Left hindlimb (tissue), 1 donor: ENCODE measurements at places on chromosomes 11 and 22.

GRCh38 chr11:69592986-69593650 is 47.8 kb upstream of the CCND1 start:
- no peak for DNase-seq

- no peak for DNase-seq
These were observed at the start of gene DNHD1 for GRCh38 chr11:6497069-6497839. Gene DNHD1 (plus strand): TSS chr11:6497280. CDS start chr11:6498216, 936 bp downstream.

GRCh38 chr22:44538518-44539315 is 40.7 kb upstream of the RTL6 start:
- DNase-seq: no peak

DNA sequence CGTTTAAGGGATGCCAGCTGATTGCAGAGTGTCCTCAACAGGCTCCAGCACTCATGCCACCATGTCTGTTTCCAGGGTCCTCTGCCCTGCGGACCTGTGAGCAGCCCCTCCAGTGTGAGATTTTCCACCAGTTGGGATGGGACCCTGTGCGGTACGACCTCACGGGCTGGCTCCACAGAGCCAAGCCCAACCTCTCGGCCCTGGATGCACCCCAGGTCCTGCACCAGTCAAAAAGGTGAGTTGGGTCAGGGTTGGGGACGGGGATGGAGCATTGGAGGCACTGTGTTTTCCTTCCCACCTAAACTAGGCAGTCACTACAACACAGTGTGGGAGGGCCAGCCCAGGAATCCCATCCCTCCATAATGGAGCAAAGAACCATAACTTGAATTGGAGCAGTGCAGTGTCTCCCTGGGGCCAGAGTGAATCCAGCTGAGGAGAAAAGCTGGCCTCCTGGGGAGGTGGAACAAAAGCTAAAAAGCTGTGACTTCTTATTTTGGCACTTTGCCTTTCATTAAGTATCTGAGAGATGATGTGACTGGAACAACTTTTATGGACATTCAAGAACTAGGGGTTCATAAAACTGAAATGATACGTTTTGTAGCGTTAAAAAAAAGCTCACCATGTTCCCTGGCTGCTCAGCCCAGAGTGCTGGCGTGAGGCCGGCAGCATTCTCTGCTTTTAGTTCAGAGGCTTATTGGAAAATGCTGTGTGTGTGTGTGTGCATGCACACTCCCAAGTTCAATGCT is 101.8 kb downstream of the MYO18B start:
- no peak for DNase-seq

GRCh38 chr11:26095340-26095739 is 236.6 kb upstream of the ANO3 start:
- no peak for DNase-seq

GRCh38 chr11:9601037-9601875 is 27.8 kb downstream of the WEE1 start:
- DNase-seq: peak; percentile 77
